Activated naive CD4-positive, alpha-beta T cell treated with anti-CD3 and anti-CD28 coated beads for 36 hours (primary cell): ENCODE measurements at places on chromosomes 3 and 15. TPM values are rescaled to one million over a fixed set of nuclear protein-coding genes. Genes with fewer than 3 reads are reported as not detected.

DNA sequence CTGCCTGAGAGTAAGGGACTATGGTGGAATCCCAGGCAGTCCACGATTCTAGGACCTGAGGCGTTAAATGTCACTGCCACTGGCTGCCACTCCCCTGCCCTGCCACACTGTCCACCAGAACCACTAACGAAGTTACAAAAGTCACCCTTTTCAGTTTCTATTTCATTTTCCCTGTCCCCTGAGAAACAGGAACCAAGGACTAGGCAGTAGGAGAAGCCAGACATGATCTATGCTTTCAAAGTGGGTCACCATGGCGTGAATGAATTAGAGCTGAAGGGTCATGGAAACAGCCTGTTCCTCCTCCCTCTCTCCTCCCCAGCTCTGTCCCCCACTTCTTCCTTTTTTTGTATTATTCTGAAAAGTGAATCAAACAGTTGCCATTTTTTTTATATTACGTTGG, 9.1 kb upstream of the ADPRH start:
- no peak for DNase-seq

GRCh38 chr15:83567318-83567717, 86.6 kb upstream of the ADAMTSL3 start:
- DNase-seq: no peak

DNA sequence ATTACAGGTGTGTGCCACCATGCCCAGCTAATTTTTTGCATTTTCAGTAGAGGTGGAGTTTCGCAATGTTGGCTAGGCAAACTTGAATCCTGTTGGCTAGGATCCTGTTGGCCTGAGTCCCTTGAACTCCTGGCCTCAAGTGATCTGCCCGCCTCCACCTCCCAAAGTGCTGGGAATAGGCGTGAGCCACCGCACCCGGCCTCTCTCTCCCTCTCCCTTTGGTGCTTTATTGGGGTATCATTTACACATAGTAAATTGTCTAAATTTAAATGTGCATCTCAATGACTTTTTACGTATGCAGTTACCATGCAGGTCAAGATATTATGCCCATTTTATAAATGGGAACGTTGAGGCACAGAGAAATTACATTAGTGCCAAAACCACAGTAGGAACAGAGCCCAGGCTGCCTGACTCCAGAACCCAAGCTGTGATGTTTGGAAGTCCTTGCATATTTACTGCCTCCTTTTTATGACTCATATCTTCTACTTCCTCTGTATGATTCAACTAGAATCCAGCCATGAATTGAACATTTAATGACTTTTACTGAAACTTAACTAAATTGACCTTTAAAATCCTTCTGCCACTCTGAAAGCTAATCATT, 34.0 kb upstream of the RPP14 start:
- DNase-seq: peak; percentile 20

DNA sequence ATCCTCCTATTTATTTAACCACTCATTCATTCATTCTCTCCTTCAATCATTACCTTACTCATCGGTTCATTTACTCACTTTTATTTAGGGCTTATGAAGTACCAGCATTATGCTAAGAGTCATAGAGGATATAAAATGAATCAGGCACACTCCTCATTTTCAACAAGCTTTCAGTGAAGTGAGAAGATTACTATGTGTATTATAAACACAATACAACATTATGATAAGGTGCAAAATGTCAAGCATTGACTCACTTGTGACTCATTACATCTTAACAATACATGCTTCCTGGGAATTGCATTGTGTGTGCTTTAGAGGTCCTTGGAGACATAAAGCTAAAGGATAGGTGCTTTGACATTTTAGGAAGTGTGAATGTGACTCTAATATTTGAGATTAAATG, 60.4 kb downstream of the PLAAT1 start:
- DNase-seq: no peak

DNA sequence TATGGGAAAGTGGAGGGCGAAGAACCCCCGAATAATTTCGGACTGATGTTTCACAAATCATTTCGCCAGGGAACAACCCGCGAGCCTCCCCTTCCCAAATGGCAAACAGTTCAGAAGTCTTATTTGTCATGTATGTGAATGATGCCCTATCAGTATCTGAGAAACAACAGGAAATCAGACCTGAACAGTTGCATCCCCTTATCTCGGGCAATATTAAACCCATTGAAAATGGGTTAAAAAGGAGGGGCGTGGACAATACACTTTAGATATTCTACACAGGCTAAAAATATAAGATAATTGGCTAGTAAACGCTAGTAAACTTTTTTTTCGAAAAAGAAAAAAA, 1003.3 kb upstream of the NR2F2 start:
- no peak for DNase-seq

- no peak for DNase-seq
Observed at GRCh38 chr3:120440001-120440703, 10.6 kb downstream of the FSTL1 start.

DNA sequence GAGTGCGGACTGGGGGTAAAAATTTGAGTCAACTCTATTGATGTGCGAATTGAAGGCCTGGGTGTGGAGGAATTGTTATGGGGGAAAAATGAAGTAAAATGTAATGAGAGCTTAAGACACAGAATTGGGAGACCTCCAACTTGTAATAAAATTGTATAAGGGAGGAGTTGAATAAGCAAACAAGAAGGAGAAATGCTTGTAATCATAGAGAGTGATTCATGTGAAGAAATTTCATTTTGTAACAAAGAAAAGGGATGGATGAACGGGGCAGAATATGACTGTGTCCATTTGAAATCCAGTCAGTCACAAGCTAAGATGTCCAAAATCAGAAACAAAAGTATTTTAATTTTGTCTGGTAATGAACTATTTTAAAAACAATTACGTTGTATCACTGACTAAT, 552.3 kb downstream of the NAALADL2 start:
- DNase-seq: no peak

GRCh38 chr3:195224156-195224979, 46.6 kb downstream of the XXYLT1 start:
- DNase-seq: no peak

DNA sequence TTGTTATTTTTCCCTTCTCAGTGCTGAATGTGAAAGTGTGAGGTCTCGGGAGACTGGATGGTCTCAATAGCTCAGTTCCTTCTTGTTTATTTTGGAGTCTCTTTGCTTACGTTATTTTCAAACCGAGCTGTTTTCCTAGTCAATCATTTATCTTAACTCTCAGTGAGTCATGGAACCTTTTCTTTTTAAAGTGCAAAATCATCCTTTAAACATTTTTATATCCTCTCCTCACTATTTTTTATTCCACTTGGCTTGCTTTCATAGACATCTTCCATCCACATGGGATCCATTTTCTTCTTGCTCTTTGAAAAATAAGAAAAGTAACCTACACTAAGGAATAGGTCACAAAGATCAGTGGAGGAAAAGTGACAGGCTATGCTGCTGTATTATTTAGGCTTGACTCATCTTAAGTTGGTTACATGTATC, 497.8 kb downstream of the NAALADL2 start:
- no peak for DNase-seq

GRCh38 chr15:45254405-45254804, 2.4 kb downstream of the SLC28A2 start:
- DNase-seq: no peak

- no peak for DNase-seq
Observed at GRCh38 chr3:129975705-129976048, 1.2 kb downstream of the TRH start.

GRCh38 chr15:90960298-90961091, 5.8 kb downstream of the RCCD1 start:
- no peak for DNase-seq

DNA sequence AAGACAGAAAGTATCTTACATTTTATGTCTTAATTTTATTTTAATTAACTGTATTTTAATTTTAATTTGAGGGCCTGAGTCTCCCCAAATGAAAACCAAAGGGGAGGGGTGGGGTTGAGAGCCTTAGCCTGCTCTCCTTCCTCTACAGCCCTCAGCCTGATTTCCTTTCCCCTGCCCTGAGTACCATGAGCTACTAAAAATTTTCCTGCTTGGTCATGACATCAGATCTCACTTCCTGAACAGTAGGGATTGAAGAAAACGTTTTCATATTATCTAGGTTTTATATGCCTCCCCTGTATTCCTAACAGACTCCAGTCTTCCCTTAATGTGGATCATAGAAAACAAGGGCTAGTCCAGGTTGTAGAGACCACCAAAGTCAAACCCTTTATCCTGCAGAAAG, 133.9 kb downstream of the MYLK start:
- DNase-seq: no peak

DNA sequence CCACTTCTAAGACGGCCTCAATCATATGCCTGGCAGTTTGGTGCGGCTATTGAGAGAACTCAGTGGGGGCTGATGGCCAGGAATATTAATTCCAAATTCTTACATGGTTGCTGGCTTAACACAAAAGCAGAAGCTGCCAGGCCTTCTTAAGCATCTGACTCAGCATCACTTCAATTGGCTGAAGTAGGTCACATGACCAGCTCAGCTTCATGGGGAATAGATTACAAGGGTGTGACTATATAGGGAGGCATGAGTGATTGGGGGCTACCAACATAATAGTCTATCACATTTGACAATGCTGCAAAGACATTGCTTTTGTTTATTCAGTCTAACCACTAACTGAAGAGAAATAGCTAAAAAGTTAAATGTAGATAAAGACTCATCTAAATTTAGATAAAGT, 101.6 kb upstream of the ANKRD28 start:
- DNase-seq: no peak

DNA sequence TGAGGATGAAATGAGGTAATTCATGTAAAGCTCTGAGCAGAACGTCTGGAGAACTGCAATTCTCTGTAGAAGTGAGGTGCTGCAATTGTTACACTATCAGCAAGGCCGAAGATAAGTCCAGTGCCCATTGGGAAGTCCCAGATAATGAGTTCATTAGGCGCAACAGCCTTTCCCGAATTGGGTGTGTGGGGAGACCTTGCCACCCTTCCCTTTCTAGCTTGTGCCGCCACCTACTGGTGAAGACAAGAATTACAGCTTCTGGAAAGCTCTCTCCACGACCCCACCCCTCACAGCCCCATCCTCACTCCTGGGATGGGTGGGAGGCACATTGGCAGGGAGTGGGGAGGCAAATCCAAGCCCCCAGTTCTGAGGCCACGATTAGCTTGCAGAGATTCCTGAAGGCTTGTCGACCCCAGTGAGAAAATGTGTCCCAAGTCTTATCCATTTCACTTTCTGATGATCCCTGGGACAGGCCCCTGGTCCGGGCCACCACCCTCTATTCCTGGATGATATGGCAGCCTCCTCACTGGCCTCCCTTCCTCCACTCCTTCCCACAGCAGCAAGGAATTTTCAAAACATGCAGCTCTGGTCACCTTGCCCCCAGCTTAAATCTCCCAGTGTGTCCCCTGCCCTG, 36.4 kb downstream of the FAM3D start:
- DNase-seq: peak; percentile 81

- DNase-seq: no peak
Observed at GRCh38 chr3:119395923-119396358, 67.5 kb downstream of the TMEM39A start.

Gene PIGZ
- total RNA-seq: 0.12 TPM

Gene GOLGA8T
- not detected for total RNA-seq

Gene LEKR1
- total RNA-seq: 0.77 TPM

Gene MYRIP
- not detected for total RNA-seq

Gene MCTP2
- 35.1 TPM for total RNA-seq

Gene SLC30A4
- total RNA-seq: 1.2 TPM

Gene PLCH1
- 0.27 TPM for total RNA-seq
